ENCODE measurements at places on chromosomes 7 and 10. TPM values are rescaled to one million over a fixed set of nuclear protein-coding genes. Genes with fewer than 3 reads are reported as not detected.
A peak's percentile ranks its signal among the peaks of the same experiment; 100 is the strongest.

- no peak overlapping the region for H3K27ac ChIP-seq
- no peaks in the 10 kb centered on the region for H3K4me1 ChIP-seq
- H3K27me3 ChIP-seq, result no peaks in the 10 kb centered on the region
- H3K4me3 ChIP-seq, result no peak overlapping the region
- DNase-seq, result peak; percentile 87
Measured at GRCh38 chr10:90007226-90007625, 305.8 kb downstream of the KIF20B start.

DNA sequence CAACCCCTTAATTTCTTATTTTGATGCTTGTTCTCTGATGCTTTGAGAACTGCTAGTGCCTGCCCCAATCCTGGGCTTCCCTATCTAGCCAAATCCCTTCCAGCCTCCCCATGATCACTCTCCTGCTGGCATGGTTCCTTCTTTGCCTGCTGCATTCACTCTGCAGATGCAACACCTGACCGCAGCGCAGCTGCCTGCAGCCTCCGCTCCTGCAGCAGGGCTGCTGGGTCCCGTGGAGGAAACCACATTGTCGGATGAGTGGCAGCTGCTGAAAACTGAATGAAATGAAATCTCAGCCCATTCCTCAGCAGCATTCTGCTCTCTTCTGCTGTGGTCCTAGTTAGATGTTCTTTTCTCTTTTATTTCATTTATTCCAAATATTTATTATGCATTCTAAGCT, 320.3 kb downstream of the CCDC3 start:
- H3K4me3 ChIP-seq, result no peak overlapping the region
- peaks cover 7% of the 10 kb centered on the region for H3K4me1 ChIP-seq
- no peak for DNase-seq
- H3K27ac ChIP-seq, result no peak overlapping the region
- no peaks in the 10 kb centered on the region for H3K36me3 ChIP-seq

GRCh38 chr7:66905689-66906088, 15.3 kb upstream of the TMEM248 start:
- no peaks in the 10 kb centered on the region for H3K36me3 ChIP-seq
- H3K27ac ChIP-seq, result no peak overlapping the region
- H3K4me3 ChIP-seq, result no peak overlapping the region
- no peak for DNase-seq

GRCh38 chr7:107854989-107855388, 36.0 kb upstream of the DLD start:
- no peaks in the 10 kb centered on the region for H3K36me3 ChIP-seq
- no peak overlapping the region for H3K27ac ChIP-seq
- no peak overlapping the region for H3K4me3 ChIP-seq
- DNase-seq, result no peak
- no peaks in the 10 kb centered on the region for H3K27me3 ChIP-seq
- H3K4me1 ChIP-seq, result peaks cover 12% of the 10 kb centered on the region

DNA sequence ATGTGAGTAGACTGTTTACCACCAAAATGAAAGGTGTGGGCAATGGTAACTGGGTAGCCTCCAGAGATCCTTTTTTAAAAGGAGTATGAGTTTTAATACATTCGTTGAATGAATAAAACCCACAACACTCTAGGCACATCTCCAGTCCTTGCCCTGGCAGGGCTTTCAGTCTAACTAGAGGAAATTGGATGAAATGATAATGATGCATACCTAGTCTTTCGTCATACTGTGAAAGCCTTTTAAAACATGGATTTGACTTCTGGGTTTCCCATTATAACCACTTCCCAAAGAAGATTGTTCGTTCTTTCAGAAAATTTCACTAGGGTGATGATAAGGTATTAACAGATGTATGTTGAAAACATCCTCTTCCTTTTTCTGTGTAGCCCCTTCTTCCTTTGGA, 110.8 kb downstream of the REEP3 start:
- DNase-seq, result no peak
- H3K4me1 ChIP-seq, result peaks cover 29% of the 10 kb centered on the region
- H3K27me3 ChIP-seq, result no peaks in the 10 kb centered on the region
- H3K4me3 ChIP-seq, result no peak overlapping the region

GRCh38 chr7:51459809-51460208, 143.2 kb upstream of the COBL start:
- no peaks in the 10 kb centered on the region for H3K27me3 ChIP-seq
- no peak for DNase-seq

DNA sequence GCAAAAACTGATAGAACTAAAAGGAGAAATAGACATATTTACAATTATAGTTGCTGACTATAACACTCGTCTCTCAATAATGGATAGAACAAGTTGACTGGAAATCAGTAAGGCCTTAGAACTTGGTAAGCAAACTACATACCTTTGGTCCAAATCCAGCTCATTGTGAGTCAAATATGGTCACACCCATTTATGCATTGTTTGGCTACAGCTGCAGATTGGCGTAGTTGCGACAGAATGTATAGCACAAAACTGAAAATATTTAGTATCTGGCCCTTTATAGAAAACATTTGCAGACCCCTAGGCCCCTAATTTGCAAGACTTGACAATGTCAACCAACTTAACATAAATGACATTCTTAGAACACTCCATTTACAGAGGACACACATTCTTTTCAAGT, 103.6 kb upstream of the EGR2 start:
- no peaks in the 10 kb centered on the region for H3K27me3 ChIP-seq
- peaks cover 3% of the 10 kb centered on the region for H3K4me1 ChIP-seq
- H3K36me3 ChIP-seq, result no peaks in the 10 kb centered on the region
- no peak overlapping the region for H3K27ac ChIP-seq
- no peak overlapping the region for H3K4me3 ChIP-seq

DNA sequence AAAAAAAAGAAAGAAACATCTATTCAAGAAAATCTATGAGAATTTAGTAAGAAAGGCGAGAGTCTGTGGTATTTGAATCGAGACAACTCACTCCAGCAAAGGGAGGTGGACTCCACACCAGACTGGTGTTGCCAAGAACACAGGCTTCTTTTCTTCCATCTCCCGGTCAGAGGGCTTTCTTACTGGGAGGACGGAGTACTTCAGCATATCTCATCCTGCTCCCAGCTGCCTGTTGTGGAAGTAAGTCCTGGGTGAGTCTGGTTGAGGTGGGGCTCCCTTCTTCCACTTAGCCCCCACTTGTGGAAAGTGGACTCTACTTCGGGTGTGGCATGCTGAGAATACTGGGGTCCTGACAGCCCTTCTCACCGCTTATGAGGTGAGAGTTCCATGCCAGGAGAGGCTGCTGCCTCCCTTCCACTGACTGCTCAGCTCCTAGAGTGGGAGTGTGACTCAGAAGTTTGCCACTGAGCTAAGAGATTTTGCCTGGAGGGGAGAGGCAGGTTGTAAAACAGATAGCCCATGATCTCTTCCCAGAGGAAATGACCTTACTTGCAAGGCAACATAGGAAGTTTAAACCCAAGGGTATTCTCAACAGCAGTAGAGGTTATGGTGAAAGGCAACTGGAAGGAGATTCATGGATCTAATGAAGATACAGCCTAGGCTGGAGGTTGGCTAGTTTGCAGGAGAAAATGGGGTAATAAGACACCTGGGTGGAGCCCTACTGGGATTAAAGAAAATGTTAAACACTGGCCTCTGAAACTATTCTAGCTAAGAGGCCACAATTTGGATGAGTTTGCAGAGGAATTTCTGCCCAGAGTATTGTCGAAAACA, 3.5 kb upstream of the NACAD start:
- peaks cover 6% of the 10 kb centered on the region for H3K4me1 ChIP-seq
- H3K27ac ChIP-seq, result no peak overlapping the region
- H3K36me3 ChIP-seq, result no peaks in the 10 kb centered on the region
- H3K4me3 ChIP-seq, result no peak overlapping the region
- DNase-seq, result no peak

GRCh38 chr10:24883176-24883575, 69.2 kb downstream of the PRTFDC1 start:
- no peak overlapping the region for H3K27ac ChIP-seq
- DNase-seq, result no peak
- no peaks in the 10 kb centered on the region for H3K36me3 ChIP-seq
- no peaks in the 10 kb centered on the region for H3K27me3 ChIP-seq
- no peak overlapping the region for H3K4me3 ChIP-seq
- peaks cover 10% of the 10 kb centered on the region for H3K4me1 ChIP-seq

GRCh38 chr10:119919271-119919670, 26.7 kb downstream of the SEC23IP start:
- DNase-seq, result no peak
- H3K27ac ChIP-seq, result no peak overlapping the region

The BAMBI gene
- total RNA-seq, result 45.4 TPM

The NRF1 gene
- 12.7 TPM for total RNA-seq

The CALHM3 gene
- total RNA-seq, result not detected

The HHEX gene
- total RNA-seq, result not detected

The CALCR gene
- total RNA-seq, result 5.4 TPM

The SMKR1 gene
- not detected for total RNA-seq

Measured in astrocyte (in vitro differentiated cells and primary cell).